Inflammatory macrophage treated with lipopolysaccharide for 4 hours (primary cell): ENCODE measurements at places on chromosomes 11 and 22.

DNA sequence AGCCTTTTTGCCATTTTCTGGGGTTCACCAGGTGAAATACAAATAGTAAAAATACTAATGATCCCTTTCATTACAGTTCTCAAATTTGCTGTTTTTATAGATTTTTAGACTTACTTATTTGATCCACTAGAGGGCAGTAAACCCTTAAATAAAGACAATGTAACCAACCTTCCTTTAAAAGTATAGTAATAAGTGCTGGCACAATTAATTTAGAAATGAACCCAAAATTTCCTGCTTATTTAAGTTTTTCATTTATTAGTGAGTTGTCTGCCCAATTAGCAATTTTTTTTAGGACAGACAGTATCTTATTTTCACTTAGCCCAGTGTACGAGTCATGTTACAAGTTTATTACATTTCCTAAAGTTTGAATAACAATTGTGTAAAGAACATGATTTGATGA, 4.7 kb downstream of the DDIAS start:
- DNase-seq: peak; percentile 64

DNA sequence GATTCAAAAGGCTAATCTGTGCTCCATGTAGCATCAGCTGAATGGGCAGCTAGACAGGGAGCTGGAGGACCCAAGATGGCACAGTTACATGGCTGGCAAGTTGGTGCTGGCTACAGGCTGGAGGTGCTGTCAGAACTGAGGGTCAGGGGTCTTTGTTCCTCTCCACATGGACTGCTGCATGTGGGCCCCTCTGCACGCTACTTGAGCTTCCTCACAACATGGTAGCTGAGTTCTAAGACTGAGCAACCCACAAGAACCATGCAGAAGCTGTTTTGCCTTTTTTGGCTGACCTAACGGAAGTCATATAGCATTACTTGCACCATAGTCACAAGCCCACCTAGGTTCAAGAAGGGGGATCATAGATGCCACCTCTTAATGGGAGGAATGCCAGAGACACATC, 196.1 kb downstream of the GRIK4 start:
- no peak for DNase-seq

DNA sequence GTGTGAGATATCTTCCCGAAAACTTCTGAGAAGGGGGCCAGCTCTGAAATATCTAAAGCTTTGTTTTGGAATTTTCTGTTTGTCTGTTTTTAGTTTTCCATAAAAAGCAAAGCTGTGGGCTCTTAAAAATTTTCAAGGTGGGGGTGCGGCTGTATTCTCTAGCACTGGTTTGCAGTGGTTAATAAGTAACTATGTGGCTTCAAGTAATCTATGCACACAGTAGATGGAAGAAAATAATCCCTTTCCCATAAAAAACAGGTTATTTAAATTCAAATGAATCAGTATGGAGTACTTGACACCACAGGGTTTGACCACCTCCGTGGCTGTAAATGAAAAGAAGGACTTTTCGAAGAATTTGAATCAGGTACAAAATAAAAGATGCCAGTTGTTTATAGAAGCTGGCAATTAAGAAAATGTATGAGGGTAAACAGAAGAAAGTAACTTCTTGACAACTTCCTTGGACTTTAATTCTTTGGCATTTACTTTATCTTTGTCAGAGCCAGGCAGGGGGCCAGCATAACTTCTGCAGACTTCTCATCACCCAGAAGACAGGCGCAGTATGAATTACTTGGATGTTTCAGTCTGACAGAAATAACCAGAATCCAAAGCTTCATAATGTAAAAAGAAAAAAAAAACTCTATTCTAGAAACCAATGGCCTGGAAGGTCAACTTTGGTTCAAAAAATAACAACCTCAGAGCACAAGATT, 981.0 kb downstream of the DLG2 start:
- DNase-seq: no peak

DNA sequence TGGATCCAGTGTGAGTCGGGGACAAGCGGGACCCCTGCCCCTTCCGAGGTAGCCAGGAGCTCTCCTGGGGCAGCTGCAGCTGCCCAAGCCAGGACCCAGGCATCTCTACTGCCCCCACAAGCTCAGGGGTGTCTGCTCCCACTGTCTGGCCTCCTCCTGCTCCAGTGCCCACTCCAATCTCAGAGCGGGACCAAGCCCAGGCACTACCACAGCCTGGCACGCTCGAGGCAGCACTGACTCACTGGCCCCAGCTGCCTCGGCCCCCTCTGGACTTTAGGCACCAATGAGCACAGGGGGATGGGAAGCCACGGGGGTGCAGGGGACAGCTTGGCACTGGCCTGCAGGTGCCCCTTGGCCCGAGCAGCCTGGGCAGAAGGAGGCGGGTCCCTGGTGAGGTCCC, 8.2 kb downstream of the IL2RB start:
- no peak for DNase-seq

GRCh38 chr11:101269390-101269789, 139.8 kb upstream of the PGR start:
- no peak for DNase-seq

DNA sequence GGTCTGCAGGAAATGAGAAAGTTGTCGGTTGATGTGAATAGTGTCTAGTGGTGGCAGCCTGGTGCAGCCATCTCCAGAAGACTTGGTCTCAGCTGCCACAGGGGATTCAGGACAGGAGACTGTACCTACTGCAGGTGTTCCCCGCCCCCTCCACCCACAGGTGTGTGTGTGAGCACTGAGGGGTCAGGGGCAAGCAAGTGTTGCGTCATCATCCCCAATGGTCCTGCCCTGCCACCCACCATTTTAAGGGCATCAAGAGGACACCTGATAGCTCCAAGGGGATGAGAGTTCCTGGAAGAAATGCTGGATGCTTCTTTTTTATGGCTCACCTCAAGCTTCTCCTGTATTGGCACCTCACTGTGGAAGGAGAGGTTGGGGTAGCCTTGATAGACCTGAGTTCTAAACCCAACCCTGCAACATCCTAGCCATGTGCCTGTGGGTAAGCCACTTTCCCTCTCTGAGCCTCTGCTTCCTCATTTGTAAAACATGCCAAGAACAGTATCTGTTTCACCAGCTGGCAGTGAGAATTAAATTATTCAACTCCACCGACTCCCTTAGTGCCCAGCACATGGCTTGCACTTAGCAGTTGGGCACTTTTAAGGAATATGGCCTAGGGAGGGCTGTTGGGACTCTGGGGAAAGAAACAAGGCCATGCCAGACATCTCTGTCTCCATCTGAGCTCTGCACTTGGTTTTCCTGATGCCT, 6.1 kb downstream of the C11orf91 start:
- peak; percentile 52 for DNase-seq

GRCh38 chr11:112744041-112744440, 217.2 kb upstream of the NCAM1 start:
- DNase-seq: no peak

DNA sequence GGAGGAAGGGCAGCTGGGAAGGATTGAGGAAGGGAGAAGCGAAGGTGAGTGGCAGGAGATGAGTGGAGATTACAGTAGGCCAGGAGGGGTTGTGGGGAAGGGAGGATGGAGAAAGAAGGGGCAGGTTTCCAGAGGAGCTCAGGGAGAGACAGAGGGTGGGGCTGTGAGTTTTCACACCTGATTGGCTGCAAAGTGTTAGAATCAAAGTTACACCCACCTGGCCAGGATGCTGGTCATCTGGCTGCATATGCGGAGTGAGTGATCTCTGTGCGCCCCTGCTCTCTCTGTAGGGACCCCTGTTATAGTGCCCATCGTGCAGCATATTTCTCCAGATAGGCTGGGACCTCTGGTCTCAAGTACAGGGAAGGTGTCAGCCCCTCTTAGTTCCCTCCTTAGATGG, 18.3 kb downstream of the AMPD3 start:
- DNase-seq: no peak

DNA sequence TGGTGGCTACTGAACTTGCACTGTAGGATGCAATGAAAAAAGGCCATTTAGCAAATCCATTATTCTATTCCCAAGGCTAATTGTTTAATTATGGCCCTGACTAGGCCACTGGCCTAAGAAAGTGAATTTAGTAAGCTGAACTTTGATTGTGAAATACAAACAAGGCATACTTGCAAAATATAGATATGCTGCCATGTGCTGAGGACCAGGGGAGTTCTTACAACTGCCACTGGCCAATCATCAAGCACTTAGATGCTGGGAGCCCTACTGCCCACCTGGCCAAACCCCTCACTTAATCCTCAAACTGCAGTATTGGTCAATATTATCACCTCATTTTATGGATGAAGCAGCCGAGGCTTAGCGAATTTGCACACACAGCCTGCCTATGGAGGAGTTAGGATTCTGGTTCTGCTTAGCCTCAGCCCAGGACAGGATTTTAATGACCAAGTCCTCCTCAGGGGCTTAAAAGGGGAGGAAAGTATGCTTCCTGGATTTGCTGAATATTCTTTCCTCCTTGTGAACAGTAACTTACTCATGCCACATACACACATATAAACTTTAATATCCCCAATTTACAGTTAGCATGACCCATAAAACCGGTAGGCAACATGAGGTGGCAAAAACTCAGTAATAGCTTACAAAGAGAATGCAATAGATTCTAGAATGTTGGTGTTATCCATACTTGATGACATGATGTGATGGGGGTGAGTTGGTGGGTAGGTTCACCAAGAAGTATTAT, 39.3 kb downstream of the CD44 start:
- no peak for DNase-seq

GRCh38 chr11:8613036-8613435, 19.0 kb upstream of the STK33 start:
- DNase-seq: no peak

GRCh38 chr11:63870351-63871140, 31.6 kb downstream of the MARK2 start:
- peak; percentile 51 for DNase-seq

DNA sequence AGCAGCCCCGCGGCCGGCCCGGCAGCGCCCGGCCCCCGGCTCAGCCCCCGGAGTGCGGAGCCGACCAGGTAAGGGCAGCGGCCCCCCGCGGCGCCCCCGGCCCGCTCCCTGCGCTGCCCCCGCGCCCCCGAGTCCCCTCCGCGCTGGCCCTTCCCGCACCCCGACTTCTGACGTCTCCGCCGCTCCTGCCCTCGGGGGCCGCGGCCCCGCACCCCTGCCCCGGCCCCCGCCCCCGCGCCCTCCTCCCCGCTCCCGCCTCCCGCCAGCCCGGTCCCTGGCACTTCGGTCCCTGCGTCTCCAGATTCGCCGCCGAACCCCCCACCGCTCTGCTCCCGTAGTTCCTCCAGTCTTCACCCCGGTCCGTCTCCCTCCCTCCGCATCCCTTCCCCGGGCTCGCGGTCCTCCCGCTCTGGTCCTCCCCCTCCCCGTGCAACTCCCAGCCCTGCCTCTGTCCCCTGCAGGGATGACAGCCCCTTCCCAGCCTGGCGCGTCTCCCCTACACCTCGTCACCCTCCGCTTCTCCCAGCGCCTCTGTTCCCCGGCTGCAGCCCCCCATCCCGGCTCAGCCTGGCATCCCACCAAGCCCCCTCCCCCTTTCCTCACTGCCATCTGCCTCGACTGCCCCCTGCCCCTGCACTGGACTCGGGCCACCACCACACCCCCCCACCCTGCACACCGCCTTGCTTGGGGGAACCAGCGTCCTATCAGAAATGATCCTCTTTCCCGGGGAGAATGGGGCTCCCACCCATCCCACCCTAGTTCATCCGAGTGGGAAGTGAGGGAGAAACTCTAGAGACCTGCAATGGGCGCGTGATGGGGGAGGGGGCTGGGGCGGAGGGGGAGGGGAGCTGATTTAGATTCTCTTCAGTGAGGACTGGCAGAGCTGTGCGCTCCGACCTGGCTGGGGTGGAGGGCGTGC, 531 bp downstream of the GRIK4 start:
- DNase-seq: no peak

DNA sequence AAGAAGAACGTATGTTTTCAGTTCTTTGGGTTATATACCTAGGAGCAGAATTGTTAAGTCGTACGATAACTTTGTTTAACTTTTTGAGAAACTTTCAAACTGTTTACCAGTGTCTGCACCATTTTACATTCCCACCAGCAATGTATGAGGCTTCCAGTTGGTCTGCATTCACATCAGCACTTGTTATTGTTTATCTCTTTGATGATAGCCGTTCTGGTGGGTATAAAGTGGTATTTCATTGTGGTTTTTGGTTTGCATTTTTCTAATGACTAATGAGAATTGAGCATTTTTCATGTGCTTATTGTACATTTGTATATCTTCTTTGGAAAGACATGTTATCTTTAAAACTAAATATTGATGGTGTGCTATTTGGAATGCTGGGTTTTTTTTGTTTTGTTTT, 59.8 kb downstream of the KDM2A start:
- no peak for DNase-seq

DNA sequence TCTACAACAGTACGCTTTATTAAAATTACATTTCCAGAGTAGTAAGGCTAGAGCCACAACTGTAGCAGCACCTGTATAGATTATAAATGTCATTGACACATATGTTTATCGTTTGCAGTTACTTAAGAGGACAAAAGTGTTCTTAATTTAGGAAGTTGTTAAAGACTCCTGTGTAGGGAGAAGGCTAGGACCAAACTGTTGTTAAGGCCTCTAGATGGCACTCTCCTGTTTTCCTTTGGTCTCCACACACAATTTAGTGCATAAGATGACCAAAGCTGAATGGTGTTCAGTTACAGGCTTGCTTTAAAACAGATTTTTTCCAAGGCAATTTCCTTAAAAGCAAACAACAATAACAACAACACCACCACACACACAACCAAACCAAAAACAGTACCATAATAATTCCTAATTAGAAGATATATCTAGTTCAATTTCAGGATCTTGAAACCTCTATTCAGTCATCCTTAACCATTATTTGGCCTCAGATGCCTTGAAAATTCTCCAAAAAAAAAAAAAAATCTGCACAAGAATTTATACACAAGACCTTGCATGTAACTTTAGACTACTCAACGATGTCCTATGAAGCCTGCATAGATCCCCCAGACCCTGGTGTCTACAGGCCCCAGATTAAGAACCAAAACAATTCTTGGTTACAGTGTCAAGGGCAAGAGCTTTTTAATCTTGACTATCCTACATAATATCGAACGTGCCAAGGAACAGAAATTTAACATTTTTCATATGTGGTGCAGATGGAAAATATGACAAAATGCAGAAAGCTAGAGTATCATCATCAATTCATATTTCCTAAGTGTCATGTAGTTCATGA, 42.6 kb upstream of the APOA1 start:
- DNase-seq: peak; percentile 70

DNA sequence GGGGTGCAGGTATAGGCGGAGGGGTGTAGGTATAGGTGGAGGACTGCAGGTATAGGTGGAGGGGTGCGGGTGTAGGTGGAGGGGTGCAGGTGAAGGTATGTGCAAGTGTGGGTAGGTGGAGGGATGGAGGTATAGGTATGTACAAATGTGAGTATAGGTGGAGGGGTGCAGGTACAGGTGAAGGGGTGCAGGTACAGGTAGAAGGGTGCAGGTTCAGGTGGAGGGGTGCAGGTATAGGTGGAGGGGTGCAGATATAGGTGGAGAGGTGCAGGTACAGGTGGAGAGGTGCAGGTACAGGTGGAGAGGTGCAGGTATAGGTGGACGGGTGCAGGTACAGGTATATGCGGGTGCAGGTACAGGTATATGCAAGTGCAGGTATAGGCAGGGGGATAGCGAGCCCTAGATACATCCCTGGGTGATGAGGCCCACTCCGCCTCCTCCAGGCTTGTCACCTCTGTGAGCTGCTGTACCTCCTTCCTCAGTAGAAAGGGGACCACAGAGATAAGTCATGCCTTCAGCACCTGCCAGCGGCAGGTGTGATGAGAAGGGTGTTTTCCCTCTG, 17.2 kb downstream of the LINC01488 start:
- no peak for DNase-seq

- peak; percentile 72 for DNase-seq
Observed at GRCh38 chr22:46734830-46735453, 3.1 kb downstream of the CERK start.
